DMS 273 treated with DMSO at 0.1 percent for 48 hours (cell line): ENCODE measurements at places on chromosomes 6 and 20.

- DNase-seq = no peak
Measured at GRCh38 chr6:19332806-19333460, 504.2 kb upstream of the ID4 start.

DNA sequence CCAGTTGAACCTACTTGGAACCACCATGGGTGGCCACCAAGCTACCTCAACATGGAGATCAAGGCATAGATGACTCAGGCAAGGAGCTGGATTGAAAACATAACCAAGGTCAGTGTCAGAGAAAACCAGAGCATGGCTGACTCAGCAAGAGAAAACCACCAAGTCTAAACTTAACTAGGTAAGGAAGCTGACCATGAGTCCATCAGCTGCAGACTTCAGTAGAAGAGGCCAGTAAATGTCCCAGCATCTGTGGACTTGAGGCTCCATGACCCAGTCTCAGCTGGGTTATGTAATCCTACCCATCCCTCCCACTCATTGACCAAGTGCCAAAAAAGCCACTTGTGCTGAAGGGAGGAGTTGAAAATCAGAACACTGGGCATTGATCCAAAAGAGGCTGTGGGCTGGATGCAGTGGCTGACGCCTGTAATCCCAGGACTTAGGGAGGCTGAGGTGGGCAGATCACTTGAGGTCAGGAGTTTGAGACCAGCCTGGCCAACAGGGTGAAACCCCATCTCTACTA, 93.7 kb upstream of the CBLN4 start:
- DNase-seq = no peak

- no peak for DNase-seq
Measured at GRCh38 chr6:154815938-154816820, 83.0 kb downstream of the SCAF8 start.

- DNase-seq = no peak
Measured at GRCh38 chr6:127015858-127016257, 102.6 kb upstream of the RSPO3 start.

GRCh38 chr6:22194188-22194921, 102.5 kb downstream of the PRL start:
- no peak for DNase-seq
